ENCODE measurements at places on chromosomes 13 and 19. TPM values are rescaled to one million over a fixed set of nuclear protein-coding genes. Genes with fewer than 3 reads are reported as not detected.

DNA sequence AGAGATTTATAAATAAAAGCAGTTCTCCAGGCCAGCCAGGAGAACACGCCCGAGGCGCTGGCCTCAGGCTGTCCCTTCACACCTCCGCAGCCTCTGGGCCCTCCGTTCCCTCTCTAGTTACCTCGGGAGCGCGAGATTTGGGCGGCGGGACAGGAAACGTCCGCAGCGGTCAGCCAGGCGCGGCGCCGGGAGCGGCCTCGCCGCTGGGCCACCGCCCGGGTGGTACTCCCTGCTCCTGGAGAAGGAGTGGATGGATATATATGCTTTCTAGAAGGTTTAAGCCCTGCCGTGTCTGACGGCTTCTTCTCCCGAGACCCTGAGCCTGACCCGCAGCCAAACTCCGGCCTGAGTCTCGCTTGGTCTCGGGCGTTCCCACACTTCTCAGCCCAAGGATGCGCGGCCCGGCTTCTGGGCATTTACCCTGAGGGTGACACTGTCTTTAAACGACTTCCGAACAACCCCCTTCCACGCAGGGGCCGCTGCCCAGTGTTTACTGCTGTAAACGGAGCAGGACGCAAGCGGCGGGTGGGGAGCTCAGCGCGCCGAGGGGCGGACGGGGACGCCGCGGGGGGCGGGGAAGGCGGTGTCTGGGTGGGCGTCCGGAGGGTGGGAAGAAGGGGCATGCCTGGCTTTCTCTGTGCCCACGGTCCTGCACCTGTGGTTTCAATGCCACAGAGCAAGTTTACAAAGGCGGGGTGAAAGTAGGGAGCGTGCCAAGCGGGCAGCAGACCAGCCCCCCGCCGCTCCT is 2.0 kb upstream of the ZIC2 start:
- H3K36me3 ChIP-seq, result no peaks in the 10 kb centered on the region
- no peak overlapping the region for H3K4me3 ChIP-seq
- H3K4me1 ChIP-seq, result peaks cover 53% of the 10 kb centered on the region

GRCh38 chr13:40434516-40435397 is 231.7 kb downstream of the FOXO1 start:
- no peak for DNase-seq
- H3K36me3 ChIP-seq, result no peaks in the 10 kb centered on the region
- peaks cover 50% of the 10 kb centered on the region for H3K4me1 ChIP-seq
- H3K4me3 ChIP-seq, result no peak overlapping the region
- no peaks in the 10 kb centered on the region for H3K27me3 ChIP-seq
- H3K27ac ChIP-seq, result no peak overlapping the region

- no peaks in the 10 kb centered on the region for H3K36me3 ChIP-seq
- no peak for DNase-seq
- peaks cover 10% of the 10 kb centered on the region for H3K4me1 ChIP-seq
- no peaks in the 10 kb centered on the region for H3K27me3 ChIP-seq
- no peak overlapping the region for H3K27ac ChIP-seq
- H3K4me3 ChIP-seq, result no peak overlapping the region
These were observed 134.3 kb downstream of the ZDHHC20 start for GRCh38 chr13:21324803-21325202.

The STXBP2 gene
- 234 TPM for total RNA-seq

The ZIM2 gene
- total RNA-seq, result not detected

The HSH2D gene
- 46.0 TPM for total RNA-seq

DNA sequence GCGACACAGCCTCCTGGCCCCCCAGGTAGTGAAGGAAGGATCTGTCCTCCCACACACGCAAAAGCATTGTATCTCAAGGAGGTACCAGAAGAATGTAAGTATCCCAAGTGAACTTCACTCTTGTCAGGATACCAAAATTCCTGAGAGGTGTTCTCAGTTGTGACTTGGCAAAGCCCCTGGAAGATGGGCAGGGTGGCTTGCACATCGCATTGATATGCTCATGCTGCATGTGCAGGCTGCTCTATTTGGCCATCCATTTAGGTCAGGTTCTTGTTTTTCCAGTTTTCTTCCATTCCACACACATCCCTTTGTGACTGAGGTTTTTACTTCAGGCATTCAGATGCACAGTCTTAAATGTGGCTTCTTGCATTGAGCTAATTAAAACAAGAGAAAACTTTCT is 382.8 kb downstream of the FOXO1 start:
- H3K27ac ChIP-seq, result no peak overlapping the region
- no peaks in the 10 kb centered on the region for H3K27me3 ChIP-seq
- H3K4me1 ChIP-seq, result no peaks in the 10 kb centered on the region
- no peak overlapping the region for H3K4me3 ChIP-seq
- DNase-seq, result no peak
- no peaks in the 10 kb centered on the region for H3K36me3 ChIP-seq

DNA sequence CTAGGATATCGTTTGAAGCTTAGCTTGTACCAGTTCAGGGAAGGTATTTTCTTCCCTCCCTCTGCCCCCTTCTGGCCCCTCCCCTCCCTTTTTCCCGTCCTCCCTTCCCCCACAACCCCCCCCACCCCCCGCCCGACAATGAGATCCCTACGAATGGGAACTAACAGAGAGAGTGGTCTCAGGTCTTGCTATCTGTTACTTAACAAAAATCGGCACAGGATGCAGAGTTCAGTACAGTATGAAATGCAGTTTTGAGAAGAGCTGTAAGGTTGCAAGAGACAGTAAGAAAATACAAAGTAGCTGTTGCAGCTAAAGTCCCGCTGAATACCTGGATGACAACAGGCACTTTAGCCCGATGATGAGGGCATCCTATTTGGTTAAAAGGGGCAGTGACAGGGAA is 3.1 kb upstream of the DACH1 start:
- H3K27ac ChIP-seq, result no peak overlapping the region
- peaks cover 2% of the 10 kb centered on the region for H3K4me1 ChIP-seq
- no peak for DNase-seq
- H3K36me3 ChIP-seq, result no peaks in the 10 kb centered on the region
- no peak overlapping the region for H3K4me3 ChIP-seq

DNA sequence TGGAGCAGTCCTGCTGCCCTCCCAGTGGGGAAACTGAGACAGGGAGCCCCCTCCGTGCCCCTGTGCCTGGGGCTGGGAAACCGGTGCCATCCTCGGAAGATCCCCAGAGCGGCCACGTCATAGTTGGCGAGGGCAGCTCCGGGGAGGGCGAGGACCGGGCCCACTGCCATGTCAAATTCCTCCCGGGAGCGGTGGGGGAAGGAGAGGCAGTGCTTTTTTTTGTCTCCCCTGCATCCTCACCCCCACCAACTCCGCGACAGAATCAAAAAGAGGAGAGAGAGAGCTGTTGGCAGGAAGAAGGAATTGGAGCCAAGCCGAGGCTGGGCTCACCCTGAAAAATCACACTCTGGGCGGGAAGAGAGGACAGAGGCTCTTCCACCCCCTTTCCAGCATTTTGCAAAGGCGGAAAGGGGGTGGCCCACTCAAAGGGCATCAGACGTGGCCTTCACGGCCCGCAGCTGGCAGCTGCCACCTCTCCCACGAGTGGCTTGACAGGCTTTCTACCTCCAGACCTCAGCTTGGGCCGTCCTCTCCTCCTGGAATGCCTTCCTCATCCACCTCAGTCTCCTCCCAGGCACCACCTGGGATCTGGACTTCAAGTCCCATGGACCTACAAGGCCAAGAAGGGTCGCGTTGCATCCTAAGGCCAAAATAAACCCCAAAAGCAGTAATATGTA is 19.6 kb upstream of the NFIC start:
- peaks cover 10% of the 10 kb centered on the region for H3K4me1 ChIP-seq
- H3K27me3 ChIP-seq, result no peaks in the 10 kb centered on the region
- H3K27ac ChIP-seq, result no peak overlapping the region
- no peak for DNase-seq
- no peaks in the 10 kb centered on the region for H3K36me3 ChIP-seq
- H3K4me3 ChIP-seq, result no peak overlapping the region

DNA sequence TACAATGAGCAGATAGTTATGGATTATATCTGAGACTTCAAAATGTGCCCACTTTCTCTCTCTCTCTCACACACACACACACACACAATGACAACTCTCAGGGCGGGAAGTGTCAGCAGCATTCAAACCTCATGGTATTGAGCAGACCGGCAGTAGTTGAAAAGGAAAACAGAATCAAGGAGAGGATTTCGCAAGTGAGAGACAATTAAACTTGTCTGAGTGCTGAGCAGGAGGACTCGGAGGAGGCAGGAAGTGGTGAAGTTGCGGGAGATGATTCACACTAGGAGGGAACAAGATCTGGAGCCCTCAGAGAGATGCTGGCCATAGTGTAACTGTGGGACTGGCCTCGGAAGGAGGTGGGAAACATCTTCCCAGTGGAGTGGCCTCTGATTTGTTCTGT is 353.1 kb downstream of the EFNB2 start:
- no peak for DNase-seq
- no peak overlapping the region for H3K27ac ChIP-seq
- H3K4me3 ChIP-seq, result no peak overlapping the region
- H3K27me3 ChIP-seq, result no peaks in the 10 kb centered on the region
- no peaks in the 10 kb centered on the region for H3K4me1 ChIP-seq
- no peaks in the 10 kb centered on the region for H3K36me3 ChIP-seq

DNA sequence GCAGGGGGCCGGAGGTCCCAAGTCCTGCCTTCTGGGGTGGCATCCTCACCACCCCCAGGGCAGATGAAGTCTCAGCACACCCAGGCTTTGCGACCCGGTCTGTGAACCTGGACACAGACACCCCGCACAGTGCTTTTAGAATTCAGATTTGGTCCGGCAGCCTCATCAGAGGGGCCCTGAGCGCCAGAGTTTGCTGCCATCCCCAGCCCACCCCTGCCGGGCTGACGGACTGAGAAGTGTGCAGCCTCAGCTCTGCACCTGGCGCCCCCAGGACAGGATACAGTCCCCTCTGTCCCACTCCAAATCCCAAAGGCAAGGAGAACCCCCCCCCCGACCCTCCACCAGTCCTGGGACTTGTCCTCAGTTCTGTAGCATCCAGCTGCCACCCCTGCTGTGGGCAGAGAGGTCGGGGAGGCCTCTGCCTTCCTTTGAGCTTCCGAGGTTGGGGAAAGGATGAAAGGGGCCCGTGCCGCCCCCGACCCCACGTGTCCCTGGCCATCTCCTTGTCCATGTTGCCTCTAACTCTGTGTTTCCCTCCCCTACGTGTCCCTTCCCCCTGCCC is 16.9 kb downstream of the CAPN12 start:
- DNase-seq, result no peak
- H3K27me3 ChIP-seq, result no peaks in the 10 kb centered on the region
- H3K36me3 ChIP-seq, result peaks cover 65% of the 10 kb centered on the region
- no peak overlapping the region for H3K4me3 ChIP-seq
- peaks cover 17% of the 10 kb centered on the region for H3K4me1 ChIP-seq
- no peak overlapping the region for H3K27ac ChIP-seq

DNA sequence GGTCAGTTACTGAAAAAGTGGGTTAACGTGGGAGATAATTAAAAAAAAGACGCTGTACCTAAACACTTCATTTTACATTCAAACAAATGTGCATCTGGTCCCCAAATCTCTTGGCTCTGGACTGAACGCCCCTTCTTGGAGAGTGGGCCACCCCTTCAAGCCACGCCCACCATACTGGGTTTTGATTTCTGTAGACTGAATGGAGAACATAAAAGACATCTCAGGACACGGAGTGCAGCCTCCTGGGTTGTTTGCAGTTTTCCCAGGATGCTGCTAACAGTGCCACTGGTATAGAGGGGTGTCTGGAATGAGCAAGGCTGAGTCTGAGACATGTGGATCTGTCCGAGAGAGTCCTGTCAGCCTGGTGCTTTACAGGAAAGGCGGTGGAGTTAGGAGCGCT is 10.6 kb downstream of the TFDP1 start:
- H3K36me3 ChIP-seq, result peaks cover 32% of the 10 kb centered on the region
- no peak overlapping the region for H3K4me3 ChIP-seq
- no peak for DNase-seq
- no peak overlapping the region for H3K27ac ChIP-seq
- no peaks in the 10 kb centered on the region for H3K27me3 ChIP-seq

All from CD4-positive, alpha-beta T cell (primary cell).